ENCODE measurements at places on chromosomes 1 and 21.
A peak's percentile ranks its signal among the peaks of the same experiment; 100 is the strongest.

DNA sequence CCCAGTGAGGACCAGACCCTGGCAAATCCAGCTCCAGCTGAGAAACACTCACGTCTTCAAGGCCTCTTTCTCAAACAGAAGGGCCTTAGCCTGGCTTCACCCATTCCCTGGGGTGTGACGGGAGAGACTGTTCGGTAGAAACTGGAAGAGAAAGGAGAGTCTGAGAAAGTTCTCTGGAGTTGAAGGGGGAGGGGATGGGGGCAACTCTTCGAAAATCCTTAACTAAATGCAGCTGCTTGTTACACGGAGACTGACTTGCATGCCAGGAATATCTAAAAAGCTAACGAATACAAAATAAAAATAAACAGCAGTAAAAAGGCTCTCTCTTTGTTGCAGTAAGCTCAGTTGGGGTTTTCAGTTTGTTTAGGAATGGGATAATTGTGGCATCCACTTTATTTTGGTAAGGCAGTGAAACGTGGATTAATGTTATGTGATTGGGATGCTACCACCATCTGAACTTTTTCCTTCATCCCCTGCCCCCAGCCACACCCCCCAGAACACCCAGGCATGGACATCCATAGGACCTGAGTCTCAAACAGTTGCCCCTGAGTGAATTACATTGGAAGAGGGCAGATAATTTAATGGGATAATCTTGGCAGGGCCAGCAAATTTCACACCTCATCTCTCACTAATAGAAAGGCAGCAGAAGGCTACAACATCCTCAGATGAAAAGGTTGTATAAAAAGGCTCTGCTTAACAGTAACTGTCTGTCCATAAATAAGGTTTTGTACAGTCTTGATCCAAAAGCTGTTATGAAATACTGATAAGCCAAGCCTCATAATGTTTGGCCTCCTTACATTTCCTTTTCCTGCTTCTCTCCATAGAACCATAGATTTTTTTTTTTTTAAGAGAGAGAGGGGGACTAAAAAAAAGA, 5.8 kb downstream of the ROR1 start:
- no peak for DNase-seq

DNA sequence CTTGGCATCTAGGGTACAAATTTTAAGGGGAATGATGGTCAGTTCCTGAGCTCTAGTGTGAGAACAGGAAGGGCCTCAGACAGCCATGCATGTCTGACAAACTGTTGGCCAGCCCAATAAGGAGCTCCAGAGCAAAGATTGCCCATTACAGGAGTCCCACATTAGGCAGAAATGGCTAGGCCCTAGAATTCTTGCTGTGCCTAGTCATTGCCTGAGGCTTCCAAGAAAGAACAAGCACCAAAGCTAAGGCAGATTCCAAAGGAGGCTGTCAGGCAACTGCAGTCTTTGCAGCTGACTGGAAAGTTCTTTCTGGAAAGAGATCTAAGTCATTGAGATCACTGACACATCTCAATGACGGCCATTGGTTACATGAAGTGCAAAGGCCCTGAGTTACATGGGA, 3.9 kb upstream of the STIL start:
- no peak for DNase-seq

DNA sequence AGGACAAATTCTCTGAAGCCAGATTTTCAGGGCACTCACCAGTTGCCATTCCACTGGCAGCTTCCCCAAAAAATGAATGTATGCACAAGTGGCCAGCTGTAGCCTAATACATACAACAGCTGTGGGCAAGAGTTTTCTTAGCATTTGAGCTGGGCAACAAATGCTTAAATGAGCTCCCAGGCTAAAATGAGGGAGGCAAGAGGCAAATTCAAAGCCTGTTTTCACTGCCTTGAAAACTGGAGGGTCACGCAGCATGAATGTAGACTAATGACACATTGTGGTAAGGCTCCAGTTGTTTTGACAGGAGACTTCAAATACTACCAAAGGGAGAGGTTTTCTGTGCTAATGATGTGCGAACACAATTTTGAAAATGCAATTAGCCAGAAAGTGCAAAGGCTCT, 88.2 kb downstream of the TIAM1 start:
- DNase-seq: no peak

- no peak for DNase-seq
These were observed 9.8 kb upstream of the FCRL1 start for GRCh38 chr1:157829711-157830110.

GRCh38 chr1:209353053-209353452, 230.5 kb upstream of the CAMK1G start:
- DNase-seq: no peak

DNA sequence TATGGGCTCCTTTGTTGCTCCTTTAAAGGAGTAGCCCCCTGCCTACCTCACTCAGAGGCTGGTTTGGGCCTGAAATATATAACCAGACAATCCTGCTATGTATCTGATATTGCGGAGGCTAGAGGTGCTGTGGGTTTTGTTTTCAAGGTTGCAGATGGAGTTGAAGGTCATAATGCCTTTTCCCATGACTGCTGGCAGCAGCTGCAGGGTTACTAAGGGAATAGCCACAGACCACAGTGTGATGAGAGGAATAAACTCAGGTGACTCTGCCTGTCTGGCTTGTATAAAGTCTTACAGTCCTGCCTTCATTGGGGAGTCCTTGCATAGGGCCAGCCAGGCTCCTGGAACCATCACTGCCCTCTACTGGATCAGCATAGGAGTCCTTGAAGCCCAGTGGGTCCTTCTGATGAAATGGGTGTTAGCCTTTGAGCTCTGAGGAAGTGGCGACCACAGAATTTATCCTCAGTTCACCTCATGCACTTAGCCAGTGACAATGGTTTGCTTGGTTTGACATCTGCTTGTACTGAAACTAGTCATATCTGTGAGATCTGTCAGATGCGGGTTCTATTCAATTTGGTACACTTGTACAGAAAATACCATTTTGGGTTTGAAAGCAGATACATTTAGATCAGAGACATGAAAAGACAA, 174.4 kb upstream of the HMCN1 start:
- DNase-seq: peak; percentile 90

GRCh38 chr21:41847066-41847804, 31.9 kb downstream of the PRDM15 start:
- no peak for DNase-seq

- DNase-seq: no peak
These were observed 8.5 kb downstream of the MEF2D start for GRCh38 chr1:156492013-156492590.

DNA sequence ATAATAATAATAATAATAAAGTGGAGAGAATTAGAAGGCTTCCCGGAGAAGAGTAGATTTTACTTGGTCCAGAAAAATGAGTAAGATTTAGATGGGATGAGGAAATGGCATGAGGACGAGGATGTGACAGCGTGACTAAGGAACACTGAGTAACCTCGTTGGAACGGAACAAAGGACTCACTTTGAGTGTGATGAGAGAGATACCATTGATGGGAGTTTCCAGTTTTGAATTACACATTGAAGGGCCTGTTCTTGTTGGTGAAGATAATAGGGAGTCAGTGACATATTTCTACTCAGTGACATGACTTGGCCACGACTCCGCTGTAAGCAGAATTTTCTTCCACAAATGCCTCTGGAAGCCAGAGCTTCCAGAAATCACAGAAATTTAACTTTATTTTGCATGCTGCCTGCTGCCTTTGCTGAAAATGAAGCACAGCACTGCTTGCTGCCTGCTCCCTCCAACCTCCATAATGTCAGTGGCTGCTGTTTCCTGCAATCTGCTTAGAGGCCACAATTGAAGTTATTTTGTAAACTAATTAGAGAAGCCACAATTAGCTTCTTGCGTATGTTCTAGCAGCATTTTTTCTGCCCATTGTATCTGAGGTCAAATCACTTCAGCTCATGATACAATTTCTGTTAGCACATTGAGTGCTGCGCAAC, 33.7 kb upstream of the FBXO28 start:
- DNase-seq: no peak

DNA sequence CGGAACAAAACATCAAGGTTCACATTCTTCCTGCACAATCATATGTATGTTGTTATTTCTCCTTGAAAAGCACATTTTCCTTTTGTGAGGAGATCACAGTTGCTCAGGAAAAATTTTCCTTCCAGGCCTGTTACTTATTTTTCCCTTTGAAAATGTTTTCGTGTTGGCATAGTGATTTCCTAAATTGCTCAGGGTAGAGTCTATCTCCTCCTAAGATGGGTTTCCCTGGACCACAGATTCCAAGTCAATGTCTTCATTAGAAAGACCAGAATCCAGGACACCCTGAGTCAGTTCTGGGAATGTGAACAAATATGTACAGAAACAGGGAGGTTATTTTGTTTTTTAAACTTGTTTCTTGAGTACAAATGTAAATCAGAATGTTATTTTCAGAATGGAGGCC, 94.3 kb upstream of the C1orf105 start:
- no peak for DNase-seq

GRCh38 chr21:41769521-41769920, 2.7 kb upstream of the RIPK4 start:
- no peak for DNase-seq

DNA sequence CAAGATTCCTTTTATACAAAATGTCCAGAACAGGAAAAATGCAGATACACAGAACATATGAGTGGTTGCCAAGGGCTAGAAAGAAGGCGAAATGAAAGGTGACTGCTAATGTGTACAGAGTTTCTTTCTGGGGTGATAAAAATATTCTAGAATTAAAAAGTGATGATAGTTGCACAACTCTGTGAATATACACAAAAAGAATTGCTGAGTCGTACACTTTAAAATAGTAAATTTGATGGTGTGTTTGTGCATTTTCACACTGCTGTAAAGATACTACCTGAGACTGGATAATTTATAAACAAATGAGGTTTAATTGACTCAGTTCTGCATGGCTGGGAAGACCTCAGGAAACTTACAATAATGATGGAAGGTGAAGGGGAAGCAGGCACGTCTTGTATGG, 23.9 kb downstream of the KLHDC7A start:
- DNase-seq: no peak

- DNase-seq: no peak
These were observed 64.2 kb upstream of the CR2 start for GRCh38 chr1:207389728-207390464.

- DNase-seq: no peak
These were observed 338.0 kb upstream of the KAZN start for GRCh38 chr1:14260480-14260879.

- no peak for DNase-seq
These were observed 23.2 kb downstream of the PLEKHA6 start for GRCh38 chr1:204336421-204337035.

GRCh38 chr1:200483491-200484143, 73.8 kb upstream of the ZNF281 start:
- DNase-seq: no peak

GRCh38 chr1:59004755-59005154, 220.9 kb upstream of the JUN start:
- DNase-seq: no peak
